ENCODE measurements at places on chromosomes 7 and 10. TPM values are rescaled to one million over a fixed set of nuclear protein-coding genes. Genes with fewer than 3 reads are reported as not detected.

GRCh38 chr10:48454302-48455054, 148.0 kb downstream of the MAPK8 start:
- H3K27ac ChIP-seq = no peak overlapping the region
- H3K4me1 ChIP-seq = no peaks in the 10 kb centered on the region
- H3K36me3 ChIP-seq = no peaks in the 10 kb centered on the region
- DNase-seq = no peak
- H3K27me3 ChIP-seq = no peaks in the 10 kb centered on the region

ANKMY2 gene
- 8.0 TPM for total RNA-seq

DNA sequence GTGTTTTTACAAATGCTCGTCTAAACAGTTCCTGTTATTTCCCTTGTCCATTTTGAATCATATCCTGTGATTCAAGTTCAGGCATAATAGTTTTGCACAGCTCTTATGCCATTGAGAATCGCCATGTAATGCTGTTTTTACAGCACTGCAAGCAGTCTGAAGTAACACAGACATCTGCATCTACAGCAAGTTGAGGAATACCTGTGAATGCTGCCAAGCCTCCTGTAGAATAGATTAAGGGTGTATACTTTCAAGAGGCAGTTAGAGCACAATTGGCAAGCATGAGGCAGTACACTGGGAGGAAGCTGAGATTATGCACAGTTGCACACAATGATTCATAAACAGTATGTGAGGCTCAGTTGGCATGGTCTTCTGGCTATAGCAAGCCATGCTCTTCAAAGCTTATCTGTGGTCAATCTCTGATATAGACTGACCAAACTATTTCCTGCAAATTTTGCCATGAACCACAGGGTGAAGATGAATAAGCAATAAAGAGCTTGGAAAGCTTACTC, 121.9 kb upstream of the AKR1E2 start:
- H3K27ac ChIP-seq = no peak overlapping the region
- no peaks in the 10 kb centered on the region for H3K36me3 ChIP-seq
- no peak for DNase-seq
- peaks cover 23% of the 10 kb centered on the region for H3K27me3 ChIP-seq

DNA sequence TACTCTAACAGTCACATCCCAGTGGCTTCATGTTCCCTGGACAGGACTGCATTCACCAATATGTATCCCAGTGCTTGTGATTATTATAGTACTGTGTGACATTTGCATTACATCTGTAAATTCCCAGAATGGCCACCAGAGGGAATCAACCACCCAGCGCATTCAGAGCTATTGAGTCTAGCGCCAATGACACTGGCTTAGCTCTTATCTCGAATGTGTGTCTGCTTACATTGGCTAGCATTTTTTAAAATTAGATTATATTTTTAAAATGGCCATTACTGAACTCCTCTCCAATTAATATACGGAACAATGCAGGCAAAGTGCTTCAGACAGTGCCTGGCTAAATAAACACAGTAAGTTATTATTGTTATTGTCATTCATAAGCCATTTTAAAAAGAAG, 36.3 kb downstream of the TRIL start:
- DNase-seq = peak; percentile 75
- no peak overlapping the region for H3K4me3 ChIP-seq
- H3K4me1 ChIP-seq = peaks cover 14% of the 10 kb centered on the region
- H3K27ac ChIP-seq = no peak overlapping the region
- H3K27me3 ChIP-seq = peaks cover 20% of the 10 kb centered on the region
- no peaks in the 10 kb centered on the region for H3K36me3 ChIP-seq

- H3K27ac ChIP-seq = no peak overlapping the region
- DNase-seq = no peak
- H3K27me3 ChIP-seq = no peaks in the 10 kb centered on the region
- no peaks in the 10 kb centered on the region for H3K4me1 ChIP-seq
- no peaks in the 10 kb centered on the region for H3K36me3 ChIP-seq
- H3K4me3 ChIP-seq = no peak overlapping the region
Observed at GRCh38 chr10:77866598-77866997, 60.0 kb downstream of the DLG5 start.

- H3K4me1 ChIP-seq = peaks cover 20% of the 10 kb centered on the region
- H3K36me3 ChIP-seq = no peaks in the 10 kb centered on the region
- H3K27ac ChIP-seq = no peak overlapping the region
- peak; percentile 69 for DNase-seq
- H3K4me3 ChIP-seq = no peak overlapping the region
Observed at GRCh38 chr7:70681469-70682350, 450.2 kb upstream of the GALNT17 start.

DNA sequence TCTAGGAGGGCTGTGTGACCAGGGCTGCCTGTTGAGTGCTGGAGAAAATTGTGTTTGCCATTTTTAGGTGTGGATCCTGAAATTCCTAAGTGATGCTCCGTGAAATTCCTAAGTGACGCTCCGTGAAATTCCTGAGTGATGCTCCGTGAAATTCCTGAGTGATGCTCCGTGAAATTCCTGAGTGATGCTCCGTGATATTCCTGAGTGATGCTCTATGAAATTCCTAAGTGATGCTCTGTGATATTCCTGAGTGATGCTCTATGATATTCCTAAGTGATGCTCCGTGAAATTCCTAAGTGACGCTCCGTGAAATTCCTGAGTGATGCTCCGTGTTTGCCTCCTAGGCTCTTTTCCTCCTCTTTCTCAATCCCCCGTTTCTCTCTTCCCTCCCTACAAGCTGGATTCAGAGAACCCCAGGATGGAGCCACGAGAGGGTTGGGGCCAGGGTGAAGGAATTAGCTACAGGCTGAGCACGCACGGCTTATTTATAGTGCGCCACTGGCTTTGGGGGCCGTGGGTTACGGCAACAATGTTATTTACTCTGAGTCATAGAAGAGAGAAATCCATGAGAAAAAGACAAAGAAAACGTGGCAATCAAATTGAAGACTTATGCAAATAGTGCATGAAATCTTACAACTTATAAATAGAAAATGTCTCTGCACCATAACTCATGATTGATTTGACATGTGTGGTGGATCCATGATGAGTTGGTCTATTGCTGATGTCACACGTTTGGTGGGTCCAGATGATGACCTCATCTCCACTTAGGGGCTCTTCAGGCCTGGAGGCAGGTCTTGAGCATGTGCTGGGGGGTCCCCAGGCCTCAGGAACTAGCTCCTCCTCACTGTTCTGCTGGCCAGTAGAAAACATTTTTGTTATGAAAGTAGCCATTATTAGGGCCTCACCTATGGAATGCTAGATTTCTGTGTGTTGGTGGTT, 224.6 kb downstream of the WDR37 start:
- no peak for DNase-seq
- H3K4me1 ChIP-seq = no peaks in the 10 kb centered on the region
- H3K36me3 ChIP-seq = no peaks in the 10 kb centered on the region
- no peak overlapping the region for H3K27ac ChIP-seq
- peaks cover 9% of the 10 kb centered on the region for H3K27me3 ChIP-seq
- H3K4me3 ChIP-seq = no peak overlapping the region

GRCh38 chr7:366161-366803, 76.3 kb downstream of the FOXL3 start:
- H3K4me1 ChIP-seq = peaks cover 41% of the 10 kb centered on the region
- peak overlapping the region; percentile 64 for H3K4me3 ChIP-seq
- H3K36me3 ChIP-seq = peaks cover 6% of the 10 kb centered on the region
- peak overlapping the region; percentile 52 for H3K27ac ChIP-seq
- DNase-seq = no peak
- H3K27me3 ChIP-seq = no peaks in the 10 kb centered on the region

- H3K4me1 ChIP-seq = peaks cover 14% of the 10 kb centered on the region
- peak within 1 kb of the TSS; percentile 66 for H3K4me3 ChIP-seq
- peak; percentile 91 for DNase-seq
- H3K36me3 ChIP-seq = peaks cover 1% of the 10 kb centered on the region
Observed at GRCh38 chr7:27130540-27131389, at the start of gene HOXA4. Gene HOXA4, minus strand, starts transcription at chr7:27130757. Its CDS starts 24 bp downstream, at chr7:27130733.

DNA sequence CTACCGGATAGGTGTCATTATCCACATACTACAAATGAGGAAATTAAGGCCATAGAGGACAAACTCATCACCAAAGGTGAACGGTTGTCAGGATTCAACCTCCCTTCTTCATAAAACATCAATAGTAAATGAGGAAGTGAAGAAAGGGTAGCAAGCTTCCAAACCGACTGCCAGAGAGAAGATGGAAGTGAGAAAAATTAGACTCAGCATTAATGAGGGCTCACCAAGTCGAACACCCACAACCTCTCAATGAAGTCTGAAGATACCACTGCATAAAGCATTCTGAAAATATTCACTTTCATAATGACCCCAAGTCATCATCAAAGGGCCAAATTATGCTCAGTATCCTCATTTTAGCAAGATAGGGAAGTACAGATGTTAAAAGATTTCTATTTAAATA, 29.6 kb downstream of the ABCB4 start:
- H3K27me3 ChIP-seq = peaks cover 8% of the 10 kb centered on the region
- no peak overlapping the region for H3K4me3 ChIP-seq
- peaks cover 2% of the 10 kb centered on the region for H3K4me1 ChIP-seq
- no peak for DNase-seq
- no peaks in the 10 kb centered on the region for H3K36me3 ChIP-seq

DNA sequence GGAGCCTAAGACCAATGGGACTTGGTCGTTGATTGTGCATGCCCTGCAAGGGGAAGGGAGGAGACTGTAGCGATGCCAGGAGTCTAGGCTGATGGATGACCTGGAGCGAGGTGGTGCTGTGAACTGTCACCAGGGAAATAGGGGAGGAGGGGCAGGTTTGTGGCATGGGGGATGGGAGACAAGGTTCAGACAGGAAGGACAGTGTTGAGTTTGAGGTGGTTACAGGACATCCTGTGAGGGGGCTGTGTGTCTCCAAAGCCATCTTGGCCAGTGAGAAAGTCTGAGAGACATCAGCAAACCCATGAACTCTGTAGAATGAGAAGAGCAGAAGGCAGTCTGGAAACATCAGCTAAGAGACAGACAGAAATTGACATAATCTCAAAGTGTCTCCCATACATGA, 38.5 kb upstream of the KDM7A start:
- peak overlapping the region; percentile 2 for H3K4me3 ChIP-seq
- no peaks in the 10 kb centered on the region for H3K27me3 ChIP-seq
- peaks cover 2% of the 10 kb centered on the region for H3K36me3 ChIP-seq
- peak overlapping the region; percentile 54 for H3K27ac ChIP-seq

GRCh38 chr7:86645225-86645608, 1.5 kb downstream of the GRM3 start:
- H3K27me3 ChIP-seq = peaks cover 26% of the 10 kb centered on the region
- no peak overlapping the region for H3K27ac ChIP-seq
- no peaks in the 10 kb centered on the region for H3K36me3 ChIP-seq
- no peak overlapping the region for H3K4me3 ChIP-seq
- no peak for DNase-seq

DNA sequence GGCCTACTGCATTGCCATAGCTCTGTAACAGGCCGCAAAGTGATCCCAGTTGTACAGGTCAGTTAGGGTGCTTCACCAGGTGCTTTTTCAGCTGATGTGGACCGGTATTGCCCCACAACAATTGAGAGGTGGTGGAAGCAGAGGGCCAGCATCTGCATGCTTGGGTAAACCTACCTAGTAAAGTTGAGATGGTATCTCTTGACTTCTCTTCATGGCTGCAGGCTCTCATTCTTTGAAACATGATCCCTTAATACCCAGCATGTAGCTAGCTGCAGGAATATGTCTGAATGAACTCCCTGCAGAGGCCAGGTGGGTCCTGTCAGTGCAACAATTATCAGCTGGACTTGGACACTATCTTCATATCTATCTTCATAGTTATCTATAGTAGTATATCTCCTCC, 60.7 kb upstream of the CCDC6 start:
- DNase-seq = no peak
- no peak overlapping the region for H3K27ac ChIP-seq
- H3K36me3 ChIP-seq = no peaks in the 10 kb centered on the region
- no peaks in the 10 kb centered on the region for H3K27me3 ChIP-seq
- no peaks in the 10 kb centered on the region for H3K4me1 ChIP-seq

- H3K4me1 ChIP-seq = no peaks in the 10 kb centered on the region
- H3K4me3 ChIP-seq = no peak overlapping the region
- no peaks in the 10 kb centered on the region for H3K36me3 ChIP-seq
- DNase-seq = no peak
- no peak overlapping the region for H3K27ac ChIP-seq
Observed at GRCh38 chr10:88652616-88653015, 11.6 kb upstream of the LIPF start.

DNA sequence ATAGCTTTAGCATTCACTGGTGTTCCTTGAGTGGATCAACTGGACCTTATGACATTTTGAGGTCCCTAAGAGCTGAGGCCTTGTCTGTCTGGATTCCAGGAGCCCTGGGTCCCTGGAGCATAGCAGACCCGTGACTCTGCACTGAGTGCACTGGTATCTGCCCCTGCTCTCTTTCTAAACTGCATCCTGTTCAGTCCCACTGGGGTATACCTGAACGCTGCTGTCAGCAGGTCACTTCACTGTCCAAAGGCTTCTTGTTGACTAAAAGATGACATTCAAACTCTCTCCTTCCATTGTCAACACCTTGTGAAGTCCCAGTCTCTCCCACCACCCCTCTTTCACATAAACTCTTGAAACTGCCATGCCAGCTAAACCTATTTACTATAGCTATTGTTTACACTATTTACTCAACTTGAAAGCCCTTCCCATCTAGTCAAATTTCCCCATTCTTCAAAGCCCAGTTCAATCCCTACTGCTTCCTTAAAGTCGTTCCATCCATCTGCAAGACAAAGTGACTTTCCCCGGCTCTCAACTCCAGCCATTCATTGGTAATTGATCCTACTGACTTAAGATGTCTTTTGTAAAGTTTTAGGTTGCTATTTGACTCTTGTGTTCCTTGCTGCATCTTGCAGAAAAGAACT, 523.3 kb downstream of the KCNMA1 start:
- no peak for DNase-seq
- H3K36me3 ChIP-seq = no peaks in the 10 kb centered on the region
- peaks cover 2% of the 10 kb centered on the region for H3K27me3 ChIP-seq
- H3K4me3 ChIP-seq = no peak overlapping the region
- no peak overlapping the region for H3K27ac ChIP-seq

ACBD7 gene
- total RNA-seq = 1.3 TPM

GNAT3 gene
- not detected for total RNA-seq

- no peak overlapping the region for H3K27ac ChIP-seq
- H3K4me1 ChIP-seq = no peaks in the 10 kb centered on the region
- H3K27me3 ChIP-seq = peaks cover 2% of the 10 kb centered on the region
- H3K4me3 ChIP-seq = no peak overlapping the region
Observed at GRCh38 chr7:89073776-89074175, 278.2 kb upstream of the TEX47 start.

DNA sequence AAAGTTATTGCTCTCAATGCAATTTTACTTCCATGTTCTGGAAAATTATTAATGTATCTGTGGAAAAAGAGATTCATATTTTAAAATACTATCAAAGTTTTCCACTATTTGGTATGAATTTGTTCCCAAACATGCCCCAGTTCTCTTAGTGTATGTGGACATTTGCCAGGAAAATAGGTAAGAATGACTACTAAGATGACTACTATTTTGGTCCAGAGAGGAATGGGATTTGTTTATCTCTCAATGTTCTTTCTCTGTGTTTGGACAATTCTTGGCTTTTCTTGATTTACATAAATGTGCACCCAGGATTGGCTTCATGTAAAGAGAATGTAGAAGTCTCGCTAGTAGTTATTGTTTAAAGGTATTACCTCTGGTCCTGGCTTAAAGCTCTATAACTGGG, 60.3 kb upstream of the POT1 start:
- DNase-seq = no peak
- H3K4me3 ChIP-seq = no peak overlapping the region
- no peaks in the 10 kb centered on the region for H3K27me3 ChIP-seq
- H3K36me3 ChIP-seq = no peaks in the 10 kb centered on the region
- no peaks in the 10 kb centered on the region for H3K4me1 ChIP-seq
- H3K27ac ChIP-seq = no peak overlapping the region

- peaks cover 28% of the 10 kb centered on the region for H3K27me3 ChIP-seq
- DNase-seq = no peak
- H3K27ac ChIP-seq = no peak overlapping the region
- H3K4me3 ChIP-seq = no peak overlapping the region
Observed at GRCh38 chr7:3218411-3219225, 82.4 kb upstream of the SDK1 start.

GRCh38 chr7:105000927-105001336, 13.1 kb upstream of the KMT2E start:
- H3K4me3 ChIP-seq = no peak overlapping the region
- H3K36me3 ChIP-seq = peaks cover 55% of the 10 kb centered on the region
- peaks cover 49% of the 10 kb centered on the region for H3K4me1 ChIP-seq
- peak; percentile 53 for DNase-seq

NPY4R2 gene
- not detected for total RNA-seq

All from activated CD4-positive, alpha-beta T cell treated with anti-CD3 and anti-CD28 coated beads, Interleukin-2, amount 10 ng/mL, durations not matched to agents 24 days and 14 days (primary cell).